ENCODE measurements at places on chromosomes 1 and 21. TPM values are rescaled to one million over a fixed set of nuclear protein-coding genes. Genes with fewer than 3 reads are reported as not detected.

- no peaks in the 10 kb centered on the region for H3K27me3 ChIP-seq
- H3K27ac ChIP-seq: no peak overlapping the region
- no peaks in the 10 kb centered on the region for H3K36me3 ChIP-seq
- no peak for DNase-seq
- no peak overlapping the region for H3K4me3 ChIP-seq
These were observed 207.3 kb downstream of the DSCAM start for GRCh38 chr21:40639616-40640194.

The CAMK1G gene
- total RNA-seq: not detected

DNA sequence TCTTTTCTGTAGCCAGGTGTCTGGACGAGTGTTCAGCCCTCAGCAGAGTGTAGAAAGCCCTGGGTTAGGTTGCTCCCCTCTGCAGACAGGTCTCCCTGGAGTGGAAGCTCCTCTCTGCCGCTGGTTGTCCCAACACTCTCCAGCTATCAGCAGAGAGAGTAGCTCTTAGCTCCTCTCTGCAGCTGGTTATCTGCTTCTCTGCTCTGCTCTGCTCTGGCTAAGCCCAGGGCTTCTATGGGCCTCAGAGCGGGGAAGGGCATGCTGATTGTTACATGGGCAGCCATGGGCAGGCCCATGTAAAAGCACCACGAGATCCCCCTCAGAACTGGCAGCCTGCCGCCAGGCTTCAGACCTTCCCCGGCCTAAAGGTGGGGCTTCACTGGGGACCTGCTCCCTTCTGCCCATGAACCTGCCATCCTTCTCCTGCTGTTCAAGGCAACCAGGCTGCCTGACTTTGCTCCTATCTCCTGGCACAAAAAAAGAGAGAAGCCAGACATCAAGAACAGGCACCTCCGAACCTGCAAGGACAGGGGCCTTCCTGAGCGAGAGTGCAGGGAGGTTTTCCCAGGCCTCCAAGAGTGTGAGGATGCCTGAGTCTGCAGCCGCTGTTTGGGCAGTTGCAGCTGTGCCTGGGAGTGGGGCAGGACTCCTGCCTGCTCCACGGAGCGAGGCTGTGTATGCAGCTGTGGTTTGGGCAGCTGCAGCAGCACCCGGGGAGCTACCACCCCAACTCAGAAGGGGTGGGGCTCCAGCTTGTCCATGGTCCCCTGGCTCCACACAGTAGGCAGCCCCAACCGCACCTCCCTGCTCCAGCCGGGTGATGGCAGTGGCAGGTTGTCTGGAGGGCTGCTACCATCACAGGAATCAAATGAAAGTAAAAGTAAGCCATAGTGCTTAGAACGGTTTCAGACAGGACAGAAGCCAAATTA is 973.7 kb downstream of the LTN1 start:
- H3K27ac ChIP-seq: no peak overlapping the region
- no peak for DNase-seq
- H3K27me3 ChIP-seq: no peaks in the 10 kb centered on the region
- no peak overlapping the region for H3K4me3 ChIP-seq
- H3K36me3 ChIP-seq: no peaks in the 10 kb centered on the region

The DYNLT5 gene
- total RNA-seq: not detected

The OR6K3 gene
- not detected for total RNA-seq

DNA sequence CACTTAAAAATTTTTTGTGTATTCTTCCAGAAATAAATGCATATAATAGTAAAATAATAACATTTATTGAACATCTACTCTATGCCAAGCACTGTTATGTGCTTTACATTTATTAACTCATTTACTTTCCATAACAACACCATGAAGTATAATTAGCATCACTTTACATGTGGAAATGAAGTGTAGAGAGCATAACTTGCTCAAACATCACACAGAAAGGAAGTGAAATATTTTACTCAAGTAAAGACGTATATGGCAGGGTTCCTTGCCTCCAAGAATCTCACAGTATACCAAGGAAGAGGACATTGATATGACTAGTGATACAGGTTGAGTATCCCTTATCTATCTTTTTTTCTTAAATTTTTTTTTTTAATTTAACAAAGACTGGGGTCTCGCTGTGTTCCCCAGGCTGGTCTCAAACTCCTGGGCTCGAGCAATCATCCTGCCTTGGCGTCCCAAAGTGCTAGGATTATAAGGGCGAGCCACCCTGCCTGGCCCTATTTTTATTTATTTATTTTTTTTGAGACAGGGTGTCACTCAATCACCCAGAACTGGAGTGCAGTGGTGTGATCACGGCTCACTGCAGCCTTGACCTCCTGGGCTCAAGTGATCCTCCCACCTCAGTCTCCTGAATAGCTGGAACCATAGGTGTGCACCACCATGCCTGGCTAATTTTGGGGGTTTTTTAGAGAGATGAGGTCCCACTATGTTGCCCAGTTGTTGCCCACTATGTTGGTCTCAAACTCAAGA is 7.7 kb upstream of the CLIC4 start:
- DNase-seq: no peak
- no peak overlapping the region for H3K27ac ChIP-seq
- H3K4me3 ChIP-seq: no peak overlapping the region
- H3K36me3 ChIP-seq: no peaks in the 10 kb centered on the region

GRCh38 chr1:191888996-191889622 is 269.2 kb upstream of the RGS18 start:
- no peak overlapping the region for H3K27ac ChIP-seq
- DNase-seq: no peak
- no peaks in the 10 kb centered on the region for H3K4me1 ChIP-seq
- H3K4me3 ChIP-seq: no peak overlapping the region
- no peaks in the 10 kb centered on the region for H3K27me3 ChIP-seq

The MEGF6 gene
- total RNA-seq: 2.2 TPM

The PRKCZ gene
- 0.58 TPM for total RNA-seq

The HRNR gene
- total RNA-seq: not detected
